ENCODE measurements at places on chromosomes 2 and 18. TPM values are rescaled to one million over a fixed set of nuclear protein-coding genes. Genes with fewer than 3 reads are reported as not detected.

- no peak for DNase-seq
Observed at GRCh38 chr2:237057893-237058300, 27.8 kb upstream of the COPS8 start.

GRCh38 chr2:98245491-98245890, 100.8 kb upstream of the CNGA3 start:
- no peak for DNase-seq

- no peak for DNase-seq
Observed at GRCh38 chr2:207734264-207734635, 22.8 kb downstream of the CCNYL1 start.

DNA sequence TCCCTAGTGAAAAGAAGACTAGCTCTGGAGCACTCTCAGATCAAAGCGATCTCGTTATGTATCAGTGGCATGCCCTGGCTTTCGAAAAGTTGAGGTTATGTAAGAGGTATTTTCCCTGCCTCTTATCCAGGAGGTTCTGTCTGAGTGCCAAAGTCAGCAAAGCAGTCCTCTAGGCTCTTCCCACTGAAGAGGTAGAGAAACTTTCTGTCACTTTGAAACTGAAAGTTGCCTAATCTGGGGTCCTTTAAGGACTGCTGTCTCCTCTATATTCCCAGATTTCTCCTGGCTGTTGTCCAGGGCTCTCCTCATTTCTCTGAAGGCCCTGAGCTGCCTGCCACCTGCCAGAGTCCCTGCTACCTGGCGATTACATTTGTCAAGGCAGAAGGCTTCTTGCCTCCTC, 96.3 kb downstream of the B3GNT2 start:
- no peak for DNase-seq

DNA sequence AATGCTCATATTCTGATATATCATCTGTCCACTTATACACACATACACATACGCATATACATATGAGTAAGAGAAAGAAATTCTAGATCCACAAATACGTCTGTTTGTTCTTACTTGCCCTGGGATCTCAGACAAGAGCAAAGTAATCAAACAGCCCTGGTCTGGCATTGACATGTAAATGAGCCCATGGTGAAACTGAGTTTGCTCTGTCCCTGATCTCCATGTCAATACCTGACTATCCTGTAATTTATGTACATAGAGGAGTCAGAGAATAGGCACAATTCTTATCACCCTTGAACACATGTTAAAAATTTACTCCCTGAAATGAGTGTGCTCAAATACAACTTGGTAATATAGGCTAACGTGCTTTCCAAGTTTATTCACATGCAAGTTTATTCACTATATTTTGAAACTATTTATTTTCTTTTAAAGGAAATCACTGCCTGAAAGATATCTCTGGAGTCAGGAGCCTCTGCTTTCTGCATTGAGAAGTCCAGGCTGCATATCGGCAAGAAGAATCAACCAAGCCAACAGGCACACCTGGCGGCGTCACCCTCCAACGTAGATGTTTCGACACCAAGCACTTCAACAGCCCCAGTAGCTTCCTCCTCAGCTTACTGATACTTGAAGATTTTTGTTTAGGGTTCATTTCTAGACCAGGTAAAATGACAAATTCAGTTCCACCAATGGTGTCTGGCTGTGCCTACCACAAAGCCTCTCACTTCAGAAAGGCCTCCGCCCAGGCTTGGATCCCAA, 100.6 kb downstream of the CMPK2 start:
- DNase-seq: no peak

DNA sequence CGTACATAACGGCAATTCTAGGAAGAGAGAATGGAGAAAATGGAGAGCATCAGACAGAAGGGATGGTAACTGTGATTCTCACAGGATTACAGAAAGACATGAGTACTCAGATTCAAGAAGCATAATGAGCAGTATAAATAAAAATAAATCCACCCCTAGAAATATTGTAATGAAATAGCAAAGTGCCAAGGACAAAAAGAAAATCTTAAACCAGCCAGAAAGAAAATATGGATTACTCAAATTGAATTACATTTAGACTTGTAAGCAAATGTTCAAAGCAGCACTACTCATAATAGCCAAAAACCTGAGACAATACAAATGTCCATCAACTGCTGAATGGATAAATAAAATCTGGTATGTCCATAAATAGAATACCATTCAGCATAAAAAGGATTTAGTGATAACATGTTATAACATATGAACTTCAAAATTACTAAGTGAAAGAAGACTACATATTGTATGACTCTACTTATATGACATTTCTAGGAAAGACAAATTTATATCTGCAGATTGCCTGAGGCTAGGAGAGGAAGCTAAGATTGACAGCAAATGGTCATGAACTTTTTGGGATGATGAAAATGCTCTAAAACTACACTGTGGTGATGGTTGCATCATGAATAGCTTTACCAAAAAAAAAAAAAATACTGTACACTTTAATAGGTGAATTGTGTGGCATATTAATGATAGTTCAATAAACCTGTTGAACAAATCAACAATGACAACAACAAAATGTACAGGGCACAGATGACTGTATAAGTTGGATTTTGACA, 63.4 kb upstream of the SPTBN1 start:
- DNase-seq: no peak

The UGT1A4 gene
- total RNA-seq: not detected

The OR6B2 gene
- total RNA-seq: not detected

DNA sequence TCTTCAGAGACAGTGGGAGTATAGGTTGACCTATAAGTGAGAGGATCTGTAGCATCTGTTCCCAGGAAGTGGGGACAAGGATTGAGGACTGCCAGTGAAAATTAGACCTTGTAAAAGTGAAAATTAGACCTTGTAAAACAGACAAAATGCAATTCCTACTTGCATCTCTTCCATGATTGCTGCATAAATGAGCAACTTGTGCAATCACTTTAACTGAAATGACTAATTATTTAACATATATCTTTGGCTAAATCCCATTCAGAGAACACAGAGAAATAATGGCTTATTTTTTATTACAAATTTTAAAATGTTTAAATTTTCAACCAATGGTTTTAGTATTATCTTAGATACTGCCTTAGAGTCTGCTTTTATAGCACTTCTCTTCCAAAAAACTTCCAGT, 67.2 kb upstream of the NABP1 start:
- DNase-seq: no peak

The GNAL gene
- 7.4 TPM for total RNA-seq

The UGT1A3 gene
- total RNA-seq: not detected

The C18orf54 gene
- 1.3 TPM for total RNA-seq

- no peak for DNase-seq
Observed at GRCh38 chr2:165687426-165688002, 106.5 kb downstream of the GALNT3 start.

DNA sequence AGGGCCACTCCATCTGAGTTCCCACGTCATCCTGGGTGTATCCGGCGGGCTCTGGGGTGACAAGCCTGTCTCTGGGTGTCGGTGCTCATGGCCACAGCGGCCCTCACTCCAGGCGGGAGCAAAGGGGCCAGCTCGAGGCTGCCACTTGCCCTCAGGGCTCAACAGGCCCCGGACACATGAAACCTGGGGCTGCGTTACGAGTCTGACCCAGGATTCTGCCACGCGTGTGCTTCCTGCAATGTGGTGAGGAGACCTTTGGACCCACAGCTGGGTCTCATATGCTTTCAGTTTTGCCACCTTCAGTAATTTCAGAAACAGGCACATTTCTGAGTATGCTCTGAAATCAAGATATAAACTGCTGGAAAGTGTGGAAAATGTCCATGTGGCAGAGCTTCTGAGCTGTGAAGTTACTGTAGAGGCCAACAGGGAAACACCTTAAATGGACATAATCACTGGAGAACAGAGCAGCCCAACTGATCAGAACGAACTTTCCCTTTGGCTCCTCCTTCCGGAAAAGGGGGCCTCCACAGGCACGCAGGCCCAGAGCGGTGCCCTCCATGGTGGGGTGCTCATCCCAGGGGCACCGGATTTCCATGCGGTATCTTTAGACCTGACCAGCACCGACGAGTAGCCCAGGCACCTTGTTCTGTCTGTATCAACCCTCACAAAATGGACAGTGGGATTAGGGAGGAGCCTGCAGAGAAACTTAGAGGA, 14.1 kb downstream of the PER2 start:
- no peak for DNase-seq

DNA sequence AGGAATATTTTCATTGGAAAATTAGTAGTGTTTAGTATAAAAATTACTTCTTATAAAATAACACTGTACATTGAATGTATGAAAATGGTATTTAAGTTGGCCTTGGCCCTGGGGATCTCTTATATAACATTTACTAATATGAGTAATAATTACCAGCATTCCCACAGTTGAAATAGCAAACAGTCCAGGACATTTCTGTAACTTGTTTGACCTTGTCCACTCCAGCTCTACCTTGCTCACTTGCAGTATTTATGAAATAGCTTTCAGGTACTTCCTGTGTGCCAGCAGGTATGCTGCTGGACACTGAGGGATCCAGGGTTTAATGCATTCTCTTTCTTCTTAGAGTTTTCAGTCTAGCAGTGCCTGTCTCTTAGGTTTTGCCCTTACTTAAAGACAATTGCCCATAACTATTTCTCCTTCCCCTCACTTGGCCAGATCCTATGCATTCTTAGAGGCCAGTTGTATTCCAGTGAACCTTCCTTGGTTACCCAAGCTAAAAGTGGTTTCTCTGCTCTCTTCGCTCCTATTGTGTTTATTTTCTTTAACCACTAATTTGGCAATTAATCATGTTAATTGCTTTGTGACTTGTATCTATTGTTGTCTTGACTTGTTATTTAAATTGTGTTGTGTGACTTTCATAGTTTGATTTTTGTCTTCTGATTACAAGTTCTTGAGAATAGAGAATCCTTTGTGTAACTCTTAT, 25.9 kb downstream of the BABAM2 start:
- DNase-seq: no peak

The MOCOS gene
- 5.8 TPM for total RNA-seq

GRCh38 chr2:187581125-187581896, 27.1 kb upstream of the TFPI start:
- DNase-seq: no peak

DNA sequence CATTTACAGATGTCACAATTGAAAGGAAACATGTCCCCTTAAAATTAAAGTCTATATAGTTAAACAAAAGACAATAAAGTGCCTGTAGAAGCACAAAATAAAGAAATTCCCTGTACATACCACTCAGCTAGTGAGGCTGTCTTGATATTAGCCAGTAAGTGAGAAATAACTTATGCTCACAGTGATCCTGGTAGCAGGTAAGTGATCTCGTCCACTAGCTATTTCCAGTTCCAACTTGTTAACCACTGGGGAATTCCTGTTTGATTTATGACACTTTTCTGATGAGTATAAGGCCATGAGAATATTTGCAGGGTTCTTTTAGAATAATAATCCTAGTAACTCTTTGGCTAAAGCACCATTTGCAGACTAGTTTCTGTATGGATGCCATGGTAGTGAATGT, 127.9 kb upstream of the PGAP1 start:
- DNase-seq: no peak

The DLX2 gene
- total RNA-seq: not detected

GRCh38 chr18:12823892-12824291, 60.1 kb downstream of the PTPN2 start:
- no peak for DNase-seq

- DNase-seq: no peak
Observed at GRCh38 chr2:30336978-30337841, 105.9 kb downstream of the LBH start.

The ZNF236 gene
- 14.5 TPM for total RNA-seq

The TUBA4A gene
- 21.7 TPM for total RNA-seq

DNA sequence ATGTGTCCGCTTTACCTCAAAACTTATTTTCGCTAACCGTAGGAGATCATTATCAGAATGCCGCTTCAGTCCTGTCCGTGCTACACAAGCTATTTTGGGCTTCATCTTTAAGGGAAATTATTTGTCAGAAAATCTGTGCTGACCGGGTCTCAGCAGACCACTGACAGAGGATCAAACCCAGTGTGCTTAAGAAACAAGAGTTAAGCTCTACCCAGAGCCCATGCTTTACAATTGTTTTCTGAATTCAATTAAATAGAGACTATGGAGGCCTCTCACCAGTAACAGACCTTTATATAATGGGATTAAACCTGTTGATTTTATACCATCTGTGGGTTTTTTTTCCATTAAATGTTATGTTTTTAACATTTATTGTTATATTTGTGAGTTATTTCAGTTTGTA, 1956.7 kb upstream of the PIK3C3 start:
- DNase-seq: no peak

DNA sequence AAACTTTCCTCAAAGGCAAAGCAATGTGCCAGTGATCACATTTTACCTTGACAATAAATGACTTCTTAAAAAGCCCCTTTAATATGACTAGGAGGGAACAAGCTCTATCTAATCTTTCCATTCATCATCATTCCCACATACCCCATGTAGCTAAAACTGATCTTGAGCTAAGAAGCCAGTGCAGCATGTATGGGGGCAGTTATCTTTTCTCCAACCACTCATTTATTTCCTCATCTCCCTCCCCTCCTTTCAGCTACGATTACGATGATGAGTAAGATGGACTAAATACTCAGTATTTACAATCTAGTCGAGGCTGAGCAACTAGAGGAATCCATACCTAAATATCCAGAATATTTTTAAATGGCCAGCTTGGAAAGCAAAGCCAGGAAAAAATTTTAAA, 35.5 kb downstream of the PNO1 start:
- DNase-seq: no peak

- DNase-seq: no peak
Observed at GRCh38 chr18:34131006-34131405, 93.7 kb downstream of the NOL4 start.

GRCh38 chr18:26225022-26225693, 1.1 kb upstream of the TAF4B start:
- no peak for DNase-seq

The SLC9A4 gene
- total RNA-seq: not detected

- DNase-seq: no peak
Observed at GRCh38 chr2:27186613-27187345, 25.1 kb upstream of the ATRAID start.

The G6PC2 gene
- total RNA-seq: 0.35 TPM

DNA sequence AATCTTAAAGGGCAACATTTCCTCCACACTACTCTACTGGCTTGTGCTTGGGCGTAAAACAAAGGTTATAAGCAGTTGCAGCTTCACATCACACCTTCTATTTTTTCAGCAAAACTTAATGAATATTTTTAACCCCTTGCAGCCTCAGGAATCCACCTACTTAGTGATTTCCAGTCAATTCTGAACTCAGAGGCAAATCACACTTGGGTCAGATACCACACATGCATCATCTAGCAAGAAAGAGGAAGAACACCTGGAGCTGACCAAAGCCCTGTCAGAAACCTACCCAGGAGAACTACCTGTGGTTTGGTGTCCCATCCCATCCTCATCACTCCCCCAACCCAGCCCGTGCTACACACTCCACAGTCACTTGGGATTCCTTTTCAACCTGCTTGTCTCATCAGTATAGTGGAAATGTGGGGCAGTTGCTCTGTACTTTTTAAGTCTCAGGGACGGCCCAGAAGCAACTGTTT, 25.5 kb downstream of the PIAS2 start:
- DNase-seq: no peak

The CCBE1 gene
- 2.3 TPM for total RNA-seq

The NT5C1B gene
- total RNA-seq: not detected

The AFF3 gene
- 4.5 TPM for total RNA-seq
